NCI-H1417 (cell line): ENCODE measurements at places on chromosomes 3 and 15.

DNA sequence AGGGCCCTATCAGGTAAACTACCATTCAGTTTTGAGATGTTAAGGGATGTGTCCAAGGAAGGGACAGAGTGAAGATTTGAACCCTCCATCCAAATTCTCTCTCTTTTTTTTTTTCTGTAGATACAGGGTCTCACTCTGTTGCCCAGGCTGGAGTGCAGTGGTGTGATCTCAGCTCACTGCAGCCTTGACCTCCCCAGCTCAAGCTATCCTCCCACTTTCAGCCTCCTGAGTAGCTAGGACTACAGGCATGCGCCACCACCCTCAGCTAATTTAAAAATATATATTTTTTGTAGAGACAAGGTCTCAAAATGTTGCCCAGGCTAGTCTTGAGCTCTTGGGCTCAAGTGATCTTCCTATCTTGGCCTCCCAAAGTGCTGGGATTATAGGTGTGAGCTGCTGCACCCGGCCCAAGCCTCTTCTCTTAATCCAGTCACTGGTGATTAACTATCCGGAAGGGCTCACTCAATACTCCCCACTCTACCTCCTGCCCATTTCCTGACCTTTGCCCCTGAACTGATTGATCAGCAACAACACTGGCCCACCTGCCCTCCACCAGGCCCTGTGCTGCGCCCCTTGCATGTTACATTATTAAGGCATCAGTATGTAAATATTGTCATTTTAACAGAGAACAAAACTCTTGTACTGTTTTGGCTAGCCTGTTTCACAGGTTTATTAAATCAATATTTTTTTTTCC is 164.7 kb downstream of the CTNNB1 start:
- no peak for DNase-seq

DNA sequence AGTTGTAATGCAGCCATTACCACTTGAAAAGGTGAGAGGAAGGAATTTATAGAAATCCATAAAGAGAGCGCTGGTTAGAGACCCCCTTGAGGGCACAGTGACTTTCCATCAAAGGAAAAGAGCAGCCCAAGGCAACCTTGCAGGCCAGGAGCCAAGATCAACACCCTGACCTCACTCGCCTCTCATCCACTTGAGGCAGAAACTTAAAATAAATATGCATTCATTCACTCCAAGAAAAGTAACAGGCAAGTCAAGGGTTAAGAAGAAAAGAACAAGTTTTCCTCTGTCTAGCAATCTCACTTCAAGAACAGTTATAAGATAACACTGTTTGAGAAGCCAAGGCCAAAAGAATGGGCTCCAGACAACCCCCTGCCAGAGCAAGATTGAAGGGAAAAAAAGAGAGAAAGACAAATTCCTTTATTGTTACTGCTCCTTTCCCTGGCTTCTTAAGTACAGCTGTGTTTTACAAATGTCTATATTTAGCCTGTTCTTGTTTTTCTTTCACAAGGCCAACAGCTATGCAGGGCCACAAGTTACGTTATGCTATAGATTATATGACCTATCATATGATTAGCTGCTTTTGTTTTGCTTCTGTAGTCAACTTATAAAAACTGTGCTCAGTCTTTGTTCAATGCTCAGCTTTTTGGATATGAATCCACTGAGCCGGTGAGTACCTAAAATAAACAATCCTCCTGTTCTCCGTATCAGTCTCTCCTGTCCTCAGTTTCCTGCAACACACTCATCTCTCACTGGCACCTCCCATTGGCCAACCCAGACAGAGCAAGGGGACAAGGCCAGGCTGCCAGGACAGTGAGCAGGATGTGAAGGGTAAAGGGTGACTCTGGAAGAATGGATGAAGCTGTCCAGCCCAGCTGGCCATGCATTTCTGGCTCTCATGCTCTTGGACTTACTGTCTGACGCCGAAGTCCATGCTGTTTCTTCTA is 15.8 kb upstream of the SSUH2 start:
- no peak for DNase-seq

DNA sequence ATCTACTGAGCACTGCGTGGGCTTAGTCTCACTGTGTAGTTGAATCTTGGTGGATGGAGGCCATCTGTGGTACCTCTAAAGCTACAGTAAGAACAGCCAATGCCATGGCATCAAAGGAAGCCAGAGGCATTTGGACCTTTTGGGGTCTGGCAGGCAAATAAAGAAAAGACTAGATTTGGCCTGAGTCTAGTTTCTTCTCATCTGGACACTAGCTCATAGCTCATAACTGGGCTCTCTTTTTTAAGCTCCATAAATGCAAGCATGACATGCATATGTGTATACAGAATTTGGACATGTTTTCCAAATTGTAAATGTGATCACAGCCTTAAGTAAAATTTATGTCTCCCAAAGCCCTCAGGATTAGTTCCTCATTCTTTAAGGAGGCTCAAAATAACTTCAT is 107.5 kb downstream of the CNTN6 start:
- no peak for DNase-seq

GRCh38 chr3:52333869-52334557 is 17.9 kb downstream of the DNAH1 start:
- DNase-seq = no peak

DNA sequence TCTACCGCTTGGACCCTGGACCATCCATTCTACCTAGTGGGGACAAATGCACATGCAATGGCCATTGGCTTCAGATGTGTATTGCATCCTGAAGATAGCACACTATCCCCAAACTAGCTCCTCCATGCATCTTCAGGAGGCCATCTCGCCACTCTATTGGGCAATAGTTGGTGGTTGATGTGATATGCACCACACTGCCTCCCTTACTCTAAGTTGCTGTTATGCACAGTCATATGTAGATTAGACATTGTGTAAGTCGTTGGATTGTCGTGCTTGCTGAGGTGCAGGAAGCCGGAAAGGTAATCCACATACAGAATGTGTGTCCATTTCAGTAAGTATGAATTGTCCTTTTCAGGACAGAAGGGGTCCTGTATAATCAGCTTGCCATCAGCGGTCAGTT is 26.7 kb upstream of the PLA2G4D start:
- DNase-seq = no peak

DNA sequence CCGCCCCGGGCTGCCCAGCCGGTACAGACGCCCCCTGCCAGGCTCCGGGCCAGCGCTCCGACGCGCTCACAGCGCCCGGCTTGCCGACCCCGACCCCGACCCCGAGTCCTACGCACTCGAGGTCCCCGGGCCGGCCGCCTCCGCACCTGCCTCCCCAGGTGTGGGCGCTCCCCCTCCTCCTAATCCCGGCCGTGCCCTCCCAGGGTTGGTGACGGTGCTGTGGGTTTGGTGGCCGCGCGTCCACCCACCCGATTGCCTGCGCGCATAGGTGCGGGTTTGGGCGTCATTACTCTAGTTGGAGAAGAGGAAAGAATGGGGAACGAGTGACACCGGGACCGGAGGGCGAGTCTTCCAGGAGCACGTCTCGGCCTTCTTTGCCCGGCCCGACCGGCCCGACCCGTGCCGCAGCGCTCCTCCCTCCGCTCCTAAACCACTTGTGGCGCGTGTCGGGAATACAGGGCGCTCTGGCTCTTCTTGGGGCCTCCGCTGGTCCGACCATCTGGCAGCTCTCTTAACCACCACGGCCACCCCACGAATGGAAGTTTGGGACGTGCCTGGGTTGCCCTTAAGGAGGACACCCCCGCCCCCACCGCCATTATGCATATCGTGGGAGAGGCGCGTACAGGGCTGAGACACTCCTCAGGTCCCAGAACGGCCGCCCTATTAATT is 810 bp upstream of the THRB start:
- no peak for DNase-seq

DNA sequence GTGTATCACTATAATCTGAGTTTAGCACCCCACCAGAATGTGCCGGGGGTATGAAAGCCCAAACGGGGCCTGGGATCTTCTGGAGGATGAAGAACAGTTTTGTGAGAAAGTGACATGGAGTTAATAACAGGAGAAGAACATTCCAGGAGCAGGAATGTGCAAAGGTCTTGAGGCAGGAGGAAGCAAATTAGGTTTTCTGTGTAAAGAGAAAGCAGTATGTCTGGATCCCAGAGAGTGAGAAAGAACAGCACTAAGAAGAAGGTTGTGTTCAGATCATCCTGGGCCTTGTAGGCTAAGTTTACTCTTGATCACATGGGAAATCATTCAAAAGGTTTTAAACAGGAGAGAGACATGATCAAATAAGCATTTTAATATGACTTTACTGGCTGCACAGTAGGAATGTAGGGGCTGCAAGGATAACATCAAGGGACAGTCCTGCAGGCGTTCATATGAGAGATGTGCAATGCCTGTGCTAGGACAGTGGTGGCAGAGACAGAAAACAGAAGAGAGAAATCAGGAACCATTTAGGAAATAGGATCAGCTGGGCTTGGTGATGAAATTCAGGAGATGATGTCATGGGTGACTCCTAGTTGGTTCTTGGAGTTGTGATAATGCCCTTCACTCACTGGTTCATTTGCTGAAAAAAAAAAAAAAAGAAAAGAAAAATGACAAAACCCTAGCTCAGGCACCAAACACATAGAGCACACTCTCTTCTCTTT is 113.5 kb downstream of the TNIK start:
- no peak for DNase-seq

DNA sequence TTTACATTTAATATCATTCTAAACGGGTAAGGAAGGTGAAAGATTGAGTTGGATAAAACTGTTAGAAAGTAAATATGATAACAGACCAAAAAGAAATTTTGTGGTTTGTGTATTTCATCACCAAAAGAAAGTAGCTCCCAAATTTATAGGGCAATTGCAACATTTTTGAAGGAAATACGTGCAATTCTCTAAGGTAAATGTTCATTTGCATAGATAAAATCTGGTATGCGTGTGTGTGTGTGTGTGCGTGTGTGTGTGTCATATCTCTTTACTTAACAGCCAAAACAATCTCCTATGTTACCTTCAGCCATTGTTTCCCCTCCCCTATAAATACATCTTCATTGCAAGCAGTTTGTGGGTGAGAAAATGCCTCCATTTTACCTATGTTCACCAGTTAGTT is 208.4 kb downstream of the TNIK start:
- no peak for DNase-seq

DNA sequence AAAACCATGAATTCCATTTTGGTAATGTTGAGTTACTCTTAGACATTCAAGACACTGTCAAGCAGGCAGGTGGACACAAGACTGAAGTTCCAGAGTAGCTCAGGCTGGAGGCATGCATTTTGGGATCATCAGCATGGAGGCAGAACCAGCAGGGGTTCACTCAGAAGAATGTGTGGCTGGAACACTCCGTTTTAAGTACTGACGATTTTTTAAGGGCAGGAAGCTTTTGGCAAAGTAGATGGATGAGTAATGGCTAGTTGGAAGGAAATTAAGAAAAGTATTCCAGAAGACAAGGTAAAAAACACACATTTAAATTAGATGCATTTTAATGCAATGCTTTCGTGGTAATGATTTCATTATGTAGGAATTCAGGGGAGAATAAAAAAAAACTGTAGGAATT is 420.4 kb downstream of the ROBO2 start:
- no peak for DNase-seq

DNA sequence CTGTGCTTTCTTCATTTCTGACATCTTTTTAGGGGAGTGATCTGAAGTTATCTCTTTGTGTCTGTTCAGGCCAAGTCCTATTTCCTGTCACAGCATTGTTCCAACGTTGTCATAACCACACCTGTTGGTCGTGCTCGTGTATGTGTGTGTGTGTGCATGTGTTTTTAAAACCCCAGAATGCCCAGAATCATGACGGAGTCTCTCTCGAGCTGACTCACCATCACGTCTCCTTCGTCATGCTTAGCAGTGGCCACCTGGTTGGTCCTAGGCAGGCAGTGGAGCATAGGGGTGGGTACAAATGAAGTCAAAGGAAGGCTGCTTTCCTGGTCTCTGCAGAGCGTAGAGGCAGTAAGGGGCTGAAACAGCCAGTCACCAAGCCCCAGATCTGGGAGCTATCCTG is 126.8 kb upstream of the ABHD17C start:
- no peak for DNase-seq

GRCh38 chr3:182258538-182259177 is 534.6 kb upstream of the ATP11B start:
- peak; percentile 89 for DNase-seq

- no peak for DNase-seq
These were observed 3.8 kb downstream of the SCAMP2 start for GRCh38 chr15:74869372-74869725.

DNA sequence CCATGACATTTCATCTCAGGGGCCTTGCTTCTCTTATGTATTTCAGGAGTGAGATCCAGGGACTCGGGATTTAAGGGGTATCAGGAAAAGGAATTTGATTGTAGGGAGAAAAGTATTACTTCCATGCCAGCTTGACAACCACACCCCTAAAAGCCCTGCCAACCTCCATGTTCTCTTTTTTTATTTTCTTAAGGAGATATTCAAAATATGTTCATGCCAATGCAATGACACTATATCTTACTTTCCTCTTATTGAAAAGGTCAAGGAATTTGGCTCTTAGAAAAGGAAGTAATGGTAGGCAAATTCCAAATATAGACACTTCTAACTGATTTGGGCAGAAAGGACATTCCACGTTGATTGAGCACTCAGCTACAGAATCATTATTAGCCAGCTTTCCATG is 407.5 kb upstream of the NECTIN3 start:
- no peak for DNase-seq

GRCh38 chr3:119042162-119042561 is 7.5 kb upstream of the IGSF11 start:
- no peak for DNase-seq

DNA sequence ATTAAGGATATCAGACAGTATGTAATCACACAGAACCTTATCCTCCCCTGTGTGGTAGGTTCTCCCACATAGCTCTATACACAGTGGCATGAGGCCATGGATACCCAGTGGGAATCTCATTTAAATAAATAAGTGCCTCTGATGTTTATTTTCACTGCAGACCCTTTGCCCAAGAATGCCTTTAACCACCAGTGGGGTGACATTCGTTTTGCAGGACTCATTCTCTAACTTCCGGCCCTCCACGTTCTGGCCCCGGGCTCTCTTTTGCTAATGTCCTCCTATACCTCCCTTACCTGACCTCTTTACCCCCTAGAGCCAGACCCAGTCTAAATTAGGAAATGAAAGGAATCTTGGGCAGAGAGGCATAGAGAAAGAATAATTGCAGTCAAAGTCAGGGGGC is 8.3 kb downstream of the CCDC80 start:
- no peak for DNase-seq

DNA sequence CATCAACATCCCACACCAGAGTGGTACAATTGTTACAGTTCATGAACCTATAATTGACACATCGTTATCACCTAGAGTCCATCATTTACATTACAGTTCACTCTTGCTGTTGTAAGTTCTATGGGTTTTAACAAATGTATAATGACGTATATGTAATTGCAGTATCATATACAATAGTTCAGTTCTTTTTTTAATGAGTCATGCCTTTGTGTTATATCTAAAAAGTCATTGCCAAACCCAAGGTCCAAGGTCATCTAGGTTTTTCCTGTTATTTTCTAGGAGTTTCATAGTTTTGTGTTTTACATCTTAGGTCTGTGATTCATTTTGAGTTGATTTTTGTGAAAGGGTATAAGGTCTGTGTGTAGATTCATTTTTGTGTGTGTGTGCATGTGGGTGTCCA is 160.9 kb upstream of the GALNT15 start:
- DNase-seq = no peak

- DNase-seq = no peak
These were observed 13.3 kb upstream of the TMF1 start for GRCh38 chr3:69065318-69065964.
